Thyroid gland (tissue), 4 donors: ENCODE measurements at places on chromosomes 2 and 18. TPM values are rescaled to one million over a fixed set of nuclear protein-coding genes. Genes with fewer than 3 reads are reported as not detected.

DNA sequence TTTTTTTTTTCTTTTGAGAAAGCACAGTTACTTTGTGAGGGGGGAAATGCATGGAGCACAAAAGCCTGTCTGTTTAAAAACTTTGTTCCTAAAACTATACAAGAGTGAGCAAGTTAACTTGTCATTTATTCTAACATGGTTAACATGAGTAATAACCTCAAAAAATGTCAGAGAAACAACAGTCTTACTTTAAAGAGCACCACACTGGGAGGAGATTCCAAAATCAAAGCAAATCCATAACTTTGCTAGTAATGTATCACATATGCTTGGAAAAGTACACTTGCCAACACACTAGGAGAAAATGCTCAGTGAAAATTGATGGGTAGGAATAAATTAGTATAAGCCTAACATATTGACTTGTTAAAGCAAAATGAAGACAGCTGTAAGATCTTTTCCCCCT lies 157.1 kb downstream of the PRPF40A start:
- peaks cover 12% of the 10 kb centered on the region for H3K4me1 ChIP-seq
- no peaks in the 10 kb centered on the region for H3K27me3 ChIP-seq
- H3K27ac ChIP-seq: no peak overlapping the region

DNA sequence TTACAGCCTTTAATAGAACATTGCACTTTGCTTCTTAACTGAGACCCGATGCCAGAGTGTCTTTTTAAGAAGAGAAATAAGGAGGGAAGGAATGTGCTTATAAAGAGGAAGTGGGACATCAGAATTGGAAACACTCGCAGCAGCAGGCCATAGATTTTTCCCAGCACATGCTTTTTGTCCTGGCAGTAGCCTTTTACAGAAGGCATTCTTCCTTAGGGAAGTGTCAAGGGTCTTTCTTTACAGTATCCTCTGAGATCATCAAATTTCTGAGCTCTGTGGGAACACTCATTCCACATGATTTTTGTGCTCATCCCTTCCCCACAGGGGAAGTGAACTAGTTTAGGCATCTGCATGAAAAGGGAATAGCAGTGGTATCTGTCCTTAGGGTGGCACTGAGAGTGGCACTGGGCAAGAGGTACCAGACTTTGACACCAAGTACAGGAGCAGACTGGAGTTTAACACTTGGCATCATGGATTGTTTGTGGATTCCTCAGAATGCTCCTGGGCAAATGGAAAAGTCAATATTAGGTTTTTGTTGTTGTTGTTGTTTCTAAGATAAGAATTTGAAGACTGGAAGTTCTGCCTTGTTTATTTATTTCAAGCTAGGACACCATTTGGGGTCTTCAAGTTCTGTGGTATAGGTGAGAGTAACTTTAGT lies 4.1 kb downstream of the MYO1B start:
- no peaks in the 10 kb centered on the region for H3K36me3 ChIP-seq
- DNase-seq: no peak
- H3K4me3 ChIP-seq: no peak overlapping the region

DNA sequence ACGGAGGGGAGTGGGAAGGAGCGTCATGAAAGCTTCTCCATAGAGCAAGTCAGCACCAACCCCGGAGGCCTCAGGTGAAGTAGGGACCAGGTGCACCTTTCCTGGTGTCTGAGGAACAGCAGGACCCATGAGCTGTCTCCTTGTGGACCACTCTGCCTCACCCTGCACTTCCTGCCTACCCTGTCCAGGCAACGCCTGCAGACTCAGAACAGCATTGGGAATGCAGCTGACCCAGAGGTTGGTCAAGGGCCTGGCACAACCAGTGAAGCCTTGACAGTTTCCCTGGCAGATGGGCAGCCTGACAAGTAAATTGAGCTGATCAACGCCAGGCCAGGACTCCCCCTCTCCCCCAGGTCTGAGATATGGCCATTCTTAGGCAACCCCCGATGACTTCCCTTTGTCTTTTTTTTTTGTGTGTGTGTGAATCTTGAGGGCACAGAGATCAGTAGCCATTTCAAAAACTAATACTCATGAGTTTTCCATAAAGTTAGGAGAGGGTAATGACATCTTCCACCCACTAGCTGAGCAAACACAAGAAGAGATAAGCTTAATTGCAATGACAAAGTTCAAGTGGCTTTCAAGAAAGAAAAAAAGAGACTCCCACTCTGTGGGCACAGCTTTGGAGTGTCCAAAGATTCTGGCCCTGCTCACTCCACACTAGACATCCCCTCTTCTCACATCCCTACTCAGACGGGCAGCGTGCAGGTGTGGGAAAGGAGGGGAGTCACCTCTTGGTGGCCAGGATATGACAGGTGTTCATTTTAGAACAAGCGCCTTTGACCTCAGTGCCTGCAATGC lies 3.5 kb upstream of the FABP1 start:
- no peak overlapping the region for H3K27ac ChIP-seq
- no peaks in the 10 kb centered on the region for H3K4me1 ChIP-seq
- no peaks in the 10 kb centered on the region for H3K36me3 ChIP-seq
- DNase-seq: no peak

GRCh38 chr2:17303521-17303920 lies 214.7 kb downstream of the RAD51AP2 start:
- no peaks in the 10 kb centered on the region for H3K27me3 ChIP-seq
- H3K4me1 ChIP-seq: no peaks in the 10 kb centered on the region
- no peak for DNase-seq
- no peak overlapping the region for H3K27ac ChIP-seq
- H3K36me3 ChIP-seq: no peaks in the 10 kb centered on the region
- H3K4me3 ChIP-seq: no peak overlapping the region

DNA sequence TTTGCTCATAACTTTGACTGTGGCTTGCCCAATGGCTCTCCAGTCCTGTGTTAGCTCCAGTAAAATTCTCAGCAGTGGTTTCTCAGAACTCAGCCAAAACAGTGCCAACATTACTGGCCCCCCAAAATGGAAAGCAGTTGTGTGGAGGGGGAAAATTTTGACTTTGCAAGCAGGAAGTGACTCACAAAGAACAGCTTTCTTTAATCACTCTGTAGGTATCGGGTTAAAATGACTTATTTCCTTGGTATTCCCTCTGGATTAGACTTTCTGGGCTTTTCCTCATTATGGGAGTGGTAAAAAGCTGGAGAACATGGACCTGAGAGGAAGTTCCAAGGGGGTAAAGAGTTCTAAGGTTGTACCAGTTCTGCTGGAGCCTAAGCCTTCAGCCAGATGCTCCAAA lies 175.7 kb upstream of the RND3 start:
- H3K36me3 ChIP-seq: no peaks in the 10 kb centered on the region

DNA sequence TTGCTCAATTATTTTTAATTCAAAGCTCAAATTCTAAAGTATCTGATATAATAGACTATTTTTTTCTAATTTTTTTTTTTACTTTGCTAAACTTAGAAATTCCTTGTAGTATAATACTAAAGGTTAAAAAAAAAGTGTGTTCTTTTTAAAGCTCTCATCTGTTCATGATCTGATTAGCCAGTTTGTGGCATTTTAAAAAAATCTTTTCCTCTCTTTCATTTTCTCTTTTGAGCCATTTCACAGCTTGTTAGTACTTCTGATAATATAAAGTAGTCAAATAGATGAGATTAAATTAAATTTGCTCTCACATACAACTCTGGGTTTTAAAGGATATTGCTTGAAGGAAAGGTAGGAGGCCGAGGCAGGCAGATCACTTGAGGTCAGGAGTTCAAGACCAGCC lies 40.7 kb upstream of the NEMP2 start:
- no peak overlapping the region for H3K27ac ChIP-seq
- no peak overlapping the region for H3K4me3 ChIP-seq
- DNase-seq: no peak
- H3K36me3 ChIP-seq: no peaks in the 10 kb centered on the region

- no peaks in the 10 kb centered on the region for H3K27me3 ChIP-seq
- H3K27ac ChIP-seq: no peak overlapping the region
- no peak for DNase-seq
- no peak overlapping the region for H3K4me3 ChIP-seq
- peaks cover 30% of the 10 kb centered on the region for H3K4me1 ChIP-seq
- H3K36me3 ChIP-seq: no peaks in the 10 kb centered on the region
These were observed 10.9 kb downstream of the TRIP12 start for GRCh38 chr2:229910832-229911412.

NFU1 gene
- 38.7 TPM for total RNA-seq

IL1A gene
- not detected for total RNA-seq

SLC5A7 gene
- total RNA-seq: not detected

CRYGC gene
- not detected for total RNA-seq
